ENCODE measurements at places on chromosomes 7 and 10.
A peak's percentile ranks its signal among the peaks of the same experiment; 100 is the strongest.

DNA sequence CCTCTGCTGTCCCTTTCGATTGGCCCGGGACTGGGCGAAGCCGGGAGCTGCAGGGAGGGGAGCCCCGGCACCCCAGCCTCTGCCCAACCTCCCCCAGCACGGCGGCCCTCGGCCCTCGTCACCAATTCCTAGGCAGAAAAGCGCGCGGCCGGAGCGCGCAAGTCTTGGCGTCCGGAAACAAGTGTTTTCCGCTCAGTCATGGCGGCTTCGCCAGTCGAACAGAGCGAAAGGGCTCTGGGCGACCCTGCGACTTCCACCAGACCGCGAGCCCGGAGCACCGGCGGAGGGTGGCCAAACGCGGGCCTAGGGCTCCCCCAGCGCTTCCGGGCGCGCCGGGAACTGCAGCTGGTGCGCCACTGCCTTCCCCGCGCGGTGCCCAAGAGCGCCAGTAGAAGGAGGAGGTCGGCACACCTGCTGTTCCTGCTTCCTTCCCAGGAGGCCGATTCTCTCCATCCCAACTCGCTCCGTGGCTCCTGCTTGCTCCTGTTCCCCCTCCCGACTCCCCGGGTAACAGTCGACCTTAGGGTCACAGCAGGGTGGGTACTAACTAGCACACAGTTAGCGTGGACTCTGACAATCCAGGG, 729.9 kb downstream of the ZWINT start:
- DNase-seq, result peak; percentile 18

- DNase-seq, result no peak
These were observed 12.2 kb upstream of the REPIN1 start for GRCh38 chr7:150356265-150356897.

- no peak for DNase-seq
These were observed 10.6 kb upstream of the TOMM7 start for GRCh38 chr7:22833113-22833855.

DNA sequence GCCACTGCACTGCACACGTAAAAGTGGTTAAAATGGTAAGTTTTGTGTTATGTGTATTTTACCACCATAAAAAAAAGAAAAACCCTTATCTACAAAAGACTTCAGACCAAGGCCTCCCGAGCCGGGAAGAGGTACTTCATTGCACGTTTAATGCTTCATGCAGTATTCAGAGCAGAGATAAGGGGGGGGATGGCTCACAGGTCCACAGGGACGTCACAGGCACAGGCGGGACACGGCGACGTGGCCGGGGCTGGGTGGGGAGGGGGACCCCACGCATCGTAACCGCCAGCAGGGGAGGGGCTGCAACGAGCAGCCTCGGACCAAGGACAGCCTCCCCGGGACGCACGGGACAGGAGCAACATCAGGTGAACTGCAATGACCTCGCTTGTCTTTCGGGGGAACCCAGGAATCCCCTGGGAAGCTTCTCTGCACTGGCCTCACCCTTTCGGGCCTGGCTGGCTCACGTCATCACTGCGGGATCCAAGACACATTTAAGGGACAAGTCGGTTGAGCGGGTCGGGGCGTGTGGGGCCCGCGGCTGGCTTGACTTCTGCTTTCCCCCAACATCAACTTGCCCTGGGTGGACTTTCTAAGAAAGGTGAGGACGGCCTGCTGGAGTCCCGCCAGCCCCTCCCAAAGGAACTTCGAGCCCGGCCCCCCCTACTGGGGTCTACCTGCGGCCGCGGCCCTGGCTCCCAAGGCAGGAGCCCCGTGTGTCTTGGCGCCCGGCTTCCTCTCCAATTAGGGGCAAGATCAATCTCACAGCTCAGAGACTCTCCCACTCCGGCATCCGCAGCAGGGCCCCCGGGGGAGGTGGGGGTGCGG, 29.6 kb upstream of the PDGFA start:
- DNase-seq, result no peak

DNA sequence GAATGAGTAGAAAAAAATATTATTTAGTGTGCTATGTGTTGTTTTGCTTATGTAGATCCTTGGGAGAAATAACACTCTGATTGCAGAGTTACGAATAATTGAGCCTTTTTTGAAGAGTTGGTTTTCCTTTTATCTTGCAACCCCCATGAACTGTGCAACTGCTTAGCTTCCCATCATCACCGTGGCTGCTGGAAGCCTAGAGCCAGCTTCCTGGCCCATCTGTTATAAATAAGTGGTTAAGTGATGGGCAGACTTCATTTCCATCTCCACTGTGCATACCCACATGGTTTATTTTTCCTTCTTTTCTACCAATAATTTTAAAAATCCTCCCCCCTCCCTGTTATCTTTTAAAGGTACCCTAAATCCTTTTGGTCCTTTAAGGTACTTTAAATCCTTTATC, 554.9 kb upstream of the GALNT17 start:
- DNase-seq, result no peak

DNA sequence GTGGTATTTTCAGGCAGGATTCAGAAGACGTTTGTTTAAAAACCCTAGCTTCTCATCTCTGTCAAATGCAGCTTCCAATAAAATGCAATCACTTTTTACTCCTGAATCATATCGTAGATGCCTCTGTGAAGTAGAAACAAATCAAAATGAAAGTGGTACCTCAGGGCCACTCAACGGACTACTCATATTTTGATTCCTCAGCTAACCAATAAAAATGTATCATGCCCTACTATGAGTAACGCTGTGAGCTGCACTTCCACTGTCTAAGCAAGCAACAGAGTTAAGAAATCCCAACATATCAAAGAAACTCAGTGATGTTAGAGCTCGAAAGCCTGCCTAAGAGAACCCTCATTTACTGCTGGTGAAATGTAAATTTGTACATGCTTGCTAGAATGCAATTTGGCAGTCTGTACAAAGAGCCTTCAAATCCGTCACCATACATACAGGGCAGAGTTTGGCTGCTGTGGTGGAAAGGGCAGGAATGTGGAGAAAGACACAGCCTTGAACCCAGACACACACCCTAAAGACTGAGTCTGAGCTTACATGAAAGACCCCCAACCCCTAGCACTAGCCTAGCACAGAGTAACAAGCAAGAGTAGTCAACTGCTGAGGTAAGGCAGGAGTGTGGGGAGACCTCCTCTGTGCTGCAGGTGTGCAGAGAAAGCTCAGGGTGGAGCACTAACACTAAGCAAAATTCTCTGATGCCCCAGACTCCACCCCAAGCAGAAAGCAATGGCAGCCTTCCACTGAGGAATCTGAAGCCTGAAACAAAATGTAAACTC, 151.5 kb downstream of the ANK3 start:
- no peak for DNase-seq
